ENCODE measurements at places on chromosomes 4 and X.

DNA sequence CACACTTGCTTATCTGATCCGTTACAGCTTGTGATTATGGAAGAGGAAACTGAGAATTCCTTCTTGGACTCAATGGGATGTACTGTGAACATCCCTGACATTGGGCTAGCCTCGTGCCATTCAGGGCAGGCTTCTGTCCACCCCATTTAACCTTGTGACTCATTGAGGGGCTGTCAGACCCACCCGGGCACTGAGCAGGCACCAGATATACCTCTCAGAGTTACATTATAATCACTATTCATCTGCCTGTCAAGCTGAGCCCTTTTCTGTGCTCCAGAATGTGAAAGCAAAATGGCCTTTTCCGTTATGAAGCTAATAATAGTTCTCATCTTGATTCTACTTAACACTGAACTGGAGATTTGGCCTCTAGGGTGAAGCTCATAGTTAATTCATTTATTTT lies 170.6 kb upstream of the SCML1 start:
- DNase-seq = no peak

- no peak for DNase-seq
These were observed 26.0 kb downstream of the KIT start for GRCh38 chr4:54683616-54684346.

- DNase-seq = no peak
These were observed 3.7 kb upstream of the CXCL6 start for GRCh38 chr4:73832651-73833237.

- no peak for DNase-seq
These were observed 120.0 kb upstream of the DIAPH2 start for GRCh38 chrX:96564595-96564994.

Data from NCI-H1436 (cell line).